Omental fat pad (tissue), 4 donors: ENCODE measurements at places on chromosomes 12 and 14. TPM values are rescaled to one million over a fixed set of nuclear protein-coding genes. Genes with fewer than 3 reads are reported as not detected.

The NDRG2 gene
- 247 TPM for total RNA-seq

The DNAI7 gene
- total RNA-seq = 0.56 TPM

The GALNT6 gene
- total RNA-seq = 12.9 TPM

The SLC25A21 gene
- 1.4 TPM for total RNA-seq

The RGS6 gene
- 5.2 TPM for total RNA-seq

The C14orf39 gene
- total RNA-seq = not detected

The IKBIP gene
- 18.7 TPM for total RNA-seq

The ACOT4 gene
- total RNA-seq = 3.0 TPM
